ENCODE measurements at places on chromosomes 2 and 18.

DNA sequence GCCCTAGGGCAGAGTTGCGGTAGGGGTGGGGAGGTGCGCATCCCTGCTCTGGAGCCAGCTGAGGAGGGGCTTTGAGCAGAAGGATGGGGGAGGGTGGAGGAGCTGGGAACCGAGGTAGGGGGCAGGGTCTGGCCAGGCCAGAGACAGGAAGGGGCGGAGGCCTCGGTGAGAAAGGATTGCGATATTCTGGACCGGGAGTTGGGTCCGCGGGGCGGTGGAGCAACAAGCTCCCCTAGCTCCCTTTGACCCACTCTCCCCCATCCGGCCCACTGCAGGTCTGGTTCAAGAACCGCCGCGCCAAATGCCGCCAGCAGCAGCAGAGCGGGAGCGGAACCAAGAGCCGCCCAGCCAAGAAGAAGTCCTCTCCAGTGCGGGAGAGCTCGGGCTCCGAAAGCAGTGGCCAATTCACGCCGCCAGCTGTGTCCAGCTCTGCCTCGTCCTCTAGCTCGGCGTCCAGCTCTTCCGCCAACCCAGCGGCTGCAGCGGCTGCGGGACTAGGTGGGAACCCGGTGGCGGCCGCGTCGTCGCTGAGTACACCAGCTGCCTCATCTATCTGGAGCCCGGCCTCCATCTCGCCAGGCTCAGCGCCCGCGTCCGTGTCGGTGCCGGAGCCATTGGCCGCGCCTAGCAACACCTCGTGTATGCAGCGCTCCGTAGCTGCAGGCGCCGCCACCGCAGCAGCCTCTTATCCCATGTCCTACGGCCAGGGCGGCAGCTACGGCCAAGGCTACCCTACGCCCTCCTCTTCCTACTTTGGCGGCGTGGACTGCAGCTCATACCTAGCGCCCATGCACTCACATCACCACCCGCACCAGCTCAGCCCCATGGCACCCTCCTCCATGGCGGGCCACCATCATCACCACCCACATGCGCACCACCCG lies 4.8 kb downstream of the OTX1 start:
- no peak for DNase-seq

GRCh38 chr2:217851191-217852020 lies 151.4 kb downstream of the TNS1 start:
- DNase-seq, result no peak

- DNase-seq, result no peak
Observed at GRCh38 chr2:216001216-216002100, 11.9 kb downstream of the MREG start.

- no peak for DNase-seq
Observed at GRCh38 chr2:42933824-42934254, 141.5 kb upstream of the HAAO start.

- no peak for DNase-seq
Observed at GRCh38 chr2:46805401-46805951, 110.1 kb downstream of the MCFD2 start.

GRCh38 chr2:213015387-213016165 lies 135.8 kb downstream of the IKZF2 start:
- DNase-seq, result no peak

- no peak for DNase-seq
Observed at GRCh38 chr18:22883179-22883578, 49.9 kb upstream of the RBBP8 start.

GRCh38 chr2:104433657-104434056 lies 420.3 kb upstream of the POU3F3 start:
- no peak for DNase-seq

DNA sequence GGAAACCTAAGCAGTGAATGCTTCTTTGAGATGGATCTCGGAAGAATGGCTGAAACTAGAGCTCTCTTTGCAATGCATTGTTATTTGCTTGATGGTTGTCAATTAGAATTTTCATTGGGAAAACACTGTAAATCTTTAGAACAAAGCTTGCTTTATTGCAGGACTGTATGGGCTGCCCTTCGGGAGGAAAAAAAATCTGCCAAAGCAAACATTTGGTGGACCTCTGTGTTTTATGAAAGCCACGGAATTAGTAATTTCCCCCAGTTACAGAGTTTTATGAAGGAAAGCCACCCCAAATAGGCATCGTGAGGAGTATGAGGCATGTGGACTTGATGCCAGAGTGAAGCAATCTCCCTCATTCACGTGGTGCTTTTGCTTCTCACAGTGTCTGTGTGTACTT lies 33.5 kb downstream of the RHBDD1 start:
- DNase-seq, result no peak

Measured in NCI-H2171 treated with DMSO at 0.1 percent for 48 hours (cell line).